Foreskin keratinocyte (primary cell): ENCODE measurements at places on chromosomes 5 and 9.

DNA sequence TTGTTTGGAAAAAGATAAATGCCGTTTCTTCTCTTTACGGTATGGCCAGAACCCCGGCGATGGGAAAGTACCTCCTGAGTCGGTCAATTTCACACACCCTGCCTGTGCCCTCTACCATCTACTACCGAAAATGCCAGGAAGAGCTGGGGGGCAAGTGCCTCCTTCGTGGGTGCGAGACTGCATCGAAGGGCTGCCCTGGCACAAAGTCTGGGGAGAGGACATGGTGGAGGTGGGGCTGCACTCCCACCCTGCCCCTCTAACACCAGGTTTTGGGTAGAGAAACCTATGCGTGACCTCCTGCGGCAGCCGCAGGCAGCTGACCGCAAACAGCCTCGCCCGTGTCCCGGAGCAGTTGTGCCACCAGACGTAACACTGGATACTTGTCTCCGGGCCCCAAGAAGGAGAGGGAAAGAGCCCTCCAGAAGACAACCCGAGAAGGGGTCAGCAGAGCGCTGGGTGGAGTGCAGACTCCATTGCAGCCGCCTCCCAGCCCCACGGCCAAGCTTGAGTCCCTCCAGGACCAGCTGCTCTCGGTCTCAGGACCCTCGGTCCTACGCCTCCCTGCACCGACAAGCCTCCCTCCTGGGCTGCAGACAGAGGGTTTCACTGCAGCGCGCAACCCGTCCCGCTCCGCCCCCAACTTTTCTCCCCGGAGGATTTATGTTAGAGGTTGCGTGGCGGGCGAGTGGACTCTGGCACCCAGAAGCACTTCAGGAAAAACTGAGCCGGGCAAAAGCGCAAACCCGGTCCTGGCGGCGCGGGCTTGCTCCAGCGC, 823 bp upstream of the PRDM6 start:
- DNase-seq = no peak

DNA sequence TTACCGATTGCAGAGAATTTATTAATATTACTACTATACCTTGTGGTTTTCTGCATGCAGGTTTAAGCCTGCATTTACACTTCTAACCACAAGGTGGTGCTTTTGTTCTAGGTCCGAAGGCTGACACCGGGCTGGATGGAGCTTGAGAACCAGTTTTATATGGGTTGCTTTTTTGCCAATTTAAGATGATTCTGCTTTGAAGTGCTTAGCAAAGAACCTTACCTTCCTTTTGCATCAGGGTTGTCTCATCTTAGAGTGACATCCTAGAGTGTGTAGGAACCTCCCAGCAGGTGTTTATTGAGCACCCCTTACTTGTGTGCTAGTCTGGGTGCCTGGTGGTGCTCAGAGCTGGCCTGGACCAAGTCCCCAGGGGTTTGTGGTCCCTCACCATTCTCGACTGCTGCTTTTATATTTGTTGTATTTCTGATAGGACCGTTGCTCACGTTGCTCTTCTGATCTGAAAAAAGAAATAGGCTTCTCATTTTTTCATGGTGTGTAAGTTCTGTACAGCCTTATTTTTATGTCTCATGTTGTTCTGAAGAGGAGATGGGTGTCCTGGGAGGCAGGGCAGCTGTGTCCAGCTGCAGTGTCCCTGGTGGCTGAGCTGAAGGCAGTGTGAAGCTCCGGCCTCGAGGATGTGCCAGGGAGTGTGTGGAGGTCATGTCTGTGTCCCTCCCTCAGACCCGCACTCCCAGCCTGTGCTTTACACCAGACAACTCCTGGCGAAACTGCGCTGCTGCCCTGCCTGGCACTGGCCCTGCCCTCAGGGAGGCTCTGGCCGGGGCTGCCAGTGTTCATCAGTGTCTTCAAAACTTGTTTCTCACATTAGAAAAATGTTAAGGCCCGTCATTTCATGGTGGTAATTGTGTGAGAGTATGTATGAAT, 54.3 kb downstream of the EHMT1 start:
- DNase-seq = peak; percentile 56

GRCh38 chr9:134597957-134598883, 43.4 kb upstream of the COL5A1 start:
- DNase-seq = no peak

- no peak for DNase-seq
These were observed 9.7 kb downstream of the NREP start for GRCh38 chr5:111747337-111747736.

- DNase-seq = no peak
These were observed at the start of gene AFAP1L1 for GRCh38 chr5:149271716-149272563. Gene AFAP1L1 (plus strand): TSS chr5:149271859. CDS start chr5:149271969, 110 bp downstream.

DNA sequence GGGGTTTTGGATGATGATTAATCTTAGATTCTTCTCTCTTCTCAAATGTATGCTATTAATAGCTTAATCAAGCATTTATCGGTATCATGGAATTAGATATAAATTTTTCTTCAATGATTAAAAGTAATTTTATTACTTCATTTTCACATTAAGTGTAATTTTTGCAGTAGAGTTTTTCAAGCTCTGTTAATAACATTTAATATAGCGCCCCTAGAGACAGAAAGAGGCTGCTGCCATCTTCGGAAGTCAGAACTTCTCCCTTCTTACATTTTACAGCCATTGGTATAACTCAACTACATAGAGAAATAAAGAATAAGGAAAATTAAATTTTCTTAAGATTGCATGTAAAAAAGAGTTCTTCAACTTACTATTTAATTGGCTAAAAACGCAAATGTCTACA, 540.3 kb downstream of the GABRG2 start:
- DNase-seq = no peak

DNA sequence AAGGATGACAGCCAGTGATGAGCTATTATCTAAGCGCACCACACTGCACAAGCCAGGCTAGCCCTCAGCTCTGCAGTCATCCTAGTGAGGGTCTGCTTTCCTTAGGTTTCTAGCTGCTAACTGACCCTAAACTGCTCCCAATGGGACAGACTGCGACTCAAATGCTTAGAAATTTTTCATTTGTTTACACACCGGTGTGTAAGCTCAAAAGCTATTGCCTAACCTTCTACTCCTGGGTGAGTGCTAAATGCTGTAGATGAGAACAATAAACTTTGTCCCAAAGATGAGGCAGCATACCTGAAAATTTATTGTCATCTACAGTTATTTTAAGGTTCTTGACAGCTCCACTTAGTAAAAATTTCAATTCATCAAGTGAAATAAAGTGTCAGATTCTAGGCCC, 311.4 kb downstream of the TMEM167A start:
- DNase-seq = no peak

DNA sequence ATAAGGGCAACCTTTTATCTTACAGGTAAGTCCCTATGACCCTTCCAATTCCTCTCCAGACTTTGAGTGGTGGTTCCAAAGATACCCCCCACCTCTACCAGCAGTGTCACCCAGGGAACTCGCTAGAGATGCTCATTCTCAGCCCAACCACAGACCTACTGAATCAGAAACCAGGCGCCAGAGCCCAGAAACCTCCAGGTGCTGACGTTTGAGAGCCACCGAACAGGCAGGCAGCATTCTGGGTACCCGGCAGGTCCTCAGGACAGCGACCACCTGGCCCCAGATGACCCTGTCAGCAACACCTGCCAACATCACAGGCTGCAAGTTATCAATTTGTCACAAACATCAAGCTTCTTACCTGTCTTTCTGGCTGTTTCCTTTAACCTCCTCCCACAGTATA, 19.5 kb downstream of the RAPGEF1 start:
- DNase-seq = no peak

DNA sequence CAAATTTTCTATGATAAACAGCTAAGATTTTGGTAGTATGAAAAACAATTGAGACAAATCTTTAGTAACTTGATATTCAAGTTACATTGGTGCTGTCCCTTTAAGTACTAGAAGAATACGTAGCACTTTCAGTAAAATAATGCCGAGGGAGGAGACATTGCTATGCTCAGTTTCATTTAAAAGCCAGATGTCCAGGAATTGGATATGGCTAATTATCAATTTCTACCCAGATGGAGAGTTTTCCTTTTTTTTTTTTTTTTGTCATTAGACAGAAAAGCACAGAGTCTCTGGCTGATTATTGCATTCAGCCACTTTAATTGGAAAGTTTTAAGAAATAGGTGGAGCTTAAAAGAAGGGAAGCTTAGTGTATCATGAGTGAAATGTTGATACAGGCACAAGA, 40.4 kb upstream of the APC start:
- no peak for DNase-seq
